ENCODE measurements at places on chromosomes 2 and 18.

DNA sequence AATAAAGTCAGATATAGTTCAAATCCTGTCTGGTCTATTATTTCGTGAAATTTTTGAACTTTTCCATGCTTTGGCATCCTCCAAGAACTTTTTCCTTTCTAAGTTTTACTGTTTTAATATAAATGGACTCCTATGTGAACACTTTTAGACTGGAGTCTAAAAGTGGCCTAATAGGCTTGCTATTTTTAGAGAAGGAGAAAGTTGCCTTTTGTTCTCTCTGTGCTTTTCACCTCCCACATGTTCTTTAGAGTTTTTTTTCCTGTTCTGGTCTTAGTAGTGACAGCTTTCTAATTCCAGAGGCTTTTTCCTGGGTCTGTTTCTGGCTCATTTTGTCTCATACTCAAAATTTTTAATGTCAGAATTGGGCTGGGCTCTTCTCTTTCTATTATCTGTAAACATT lies 72.2 kb downstream of the ADAM23 start:
- no peak for DNase-seq

- DNase-seq = no peak
These were observed 28.1 kb downstream of the SGPP2 start for GRCh38 chr2:222452422-222452950.

DNA sequence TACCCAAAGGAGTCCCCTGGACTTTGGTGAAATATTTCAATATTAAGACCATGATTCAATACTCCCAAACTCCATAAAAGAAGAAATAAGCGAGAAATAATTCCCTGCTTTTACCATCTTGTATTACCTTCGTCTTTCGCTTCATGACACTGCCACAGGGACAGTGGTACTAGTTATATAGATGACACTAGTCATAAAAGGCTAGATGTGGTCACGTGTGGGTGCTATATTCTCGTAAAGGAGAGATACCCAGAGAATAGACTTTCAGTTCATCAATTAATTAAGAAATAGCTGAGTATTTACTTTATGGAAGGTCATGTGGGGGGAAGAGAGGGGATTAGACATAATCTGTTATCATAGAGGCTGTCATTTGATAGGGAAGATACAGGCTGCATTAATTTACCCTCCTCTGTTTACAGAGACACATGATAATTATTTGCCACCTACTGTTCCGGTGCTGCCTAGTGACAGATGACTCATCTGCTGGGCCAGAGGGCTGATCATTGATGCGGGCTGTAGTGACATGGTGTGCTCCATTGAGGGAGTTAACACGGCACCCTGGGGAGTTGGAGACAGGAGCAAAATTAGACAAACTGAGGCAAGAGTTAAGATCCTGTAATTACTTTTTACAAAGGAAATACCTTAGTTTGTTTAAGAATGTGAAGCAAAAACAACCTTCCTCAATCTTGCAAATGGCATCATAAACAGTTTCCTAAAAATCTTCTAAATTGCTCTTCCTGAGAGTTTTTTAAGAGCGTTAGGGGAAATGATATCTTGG lies 78.2 kb upstream of the ITGB6 start:
- DNase-seq = no peak

- DNase-seq = no peak
These were observed 468.9 kb downstream of the PARD3B start for GRCh38 chr2:205014201-205014600.

DNA sequence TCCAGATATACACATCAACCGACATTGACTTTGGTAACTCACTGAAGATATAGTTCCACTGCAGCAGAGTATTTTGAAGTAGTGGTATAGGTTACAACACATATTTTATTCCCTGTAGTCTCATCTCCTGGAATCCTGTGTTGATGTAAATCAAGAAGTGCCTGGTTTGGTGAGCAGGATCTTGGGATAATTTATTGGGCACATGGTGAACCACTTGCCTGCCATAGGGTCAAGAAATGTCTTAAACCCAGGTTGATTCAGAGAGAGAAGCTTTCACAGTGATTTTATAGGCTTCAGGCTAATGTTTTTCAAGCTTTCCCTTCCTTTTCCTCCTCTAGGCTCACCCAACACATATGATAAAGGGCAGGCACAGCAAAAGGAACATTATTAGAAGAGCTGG lies 24.6 kb downstream of the CCDC85A start:
- no peak for DNase-seq

DNA sequence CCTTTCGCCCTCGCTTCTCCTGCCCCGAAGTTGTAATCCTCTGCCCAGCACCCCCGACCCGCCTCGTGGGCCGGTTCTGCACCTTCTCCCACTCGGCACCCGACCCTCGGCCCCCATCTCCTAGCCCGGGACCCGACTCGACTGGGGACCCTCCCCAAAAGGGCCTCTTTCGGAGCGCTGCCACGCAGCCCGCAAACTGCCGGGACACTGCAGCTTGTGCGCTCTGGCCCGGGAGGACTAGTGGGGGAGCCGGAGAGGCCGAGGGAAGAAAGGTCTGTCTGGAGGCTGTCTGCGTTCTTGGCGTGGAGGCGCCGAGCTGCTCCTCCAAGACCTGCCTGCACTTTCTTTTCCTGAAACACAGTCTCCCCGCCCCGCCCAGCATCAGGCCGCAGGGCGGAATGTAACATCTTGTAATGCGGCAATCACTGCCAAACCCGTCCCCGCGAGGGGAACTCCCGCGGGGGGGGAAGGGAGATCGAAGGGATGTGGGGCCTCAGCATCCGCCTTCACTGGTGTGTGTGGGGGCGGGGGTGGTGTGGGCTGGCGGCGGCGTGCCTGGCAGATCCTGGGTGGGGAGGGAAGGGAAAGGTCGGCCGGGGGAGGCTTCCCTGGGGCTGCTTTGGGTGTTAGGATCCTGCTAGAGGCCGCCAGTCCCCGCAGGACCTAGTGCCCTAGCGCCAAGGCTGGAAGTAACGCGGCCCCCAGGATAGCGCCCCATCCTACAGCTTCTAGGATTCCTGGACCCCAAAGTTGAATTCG lies 7.4 kb downstream of the DLX2 start:
- DNase-seq = peak; percentile 90
